Body of pancreas (tissue), 4 donors: ENCODE measurements at places on chromosomes 2 and 18. TPM values are rescaled to one million over a fixed set of nuclear protein-coding genes. Genes with fewer than 3 reads are reported as not detected.

IL1RL1 gene
- total RNA-seq, result 15.3 TPM

GNAL gene
- total RNA-seq, result 33.0 TPM

SPAST gene
- total RNA-seq, result 23.7 TPM

TMEM214 gene
- total RNA-seq, result 59.9 TPM

CYTIP gene
- 10.6 TPM for total RNA-seq

DHRS9 gene
- total RNA-seq, result not detected

PLCL1 gene
- 2.9 TPM for total RNA-seq

PKP4 gene
- 36.3 TPM for total RNA-seq

MBP gene
- total RNA-seq, result 17.4 TPM

FSHR gene
- total RNA-seq, result not detected

CNGA3 gene
- total RNA-seq, result not detected

EXOC6B gene
- total RNA-seq, result 11.7 TPM

TET3 gene
- 6.7 TPM for total RNA-seq

LYPD6B gene
- 9.9 TPM for total RNA-seq

C2orf80 gene
- not detected for total RNA-seq
